ENCODE measurements at places on chromosomes 3 and 15. TPM values are rescaled to one million over a fixed set of nuclear protein-coding genes. Genes with fewer than 3 reads are reported as not detected.
A peak's percentile ranks its signal among the peaks of the same experiment; 100 is the strongest.

DNA sequence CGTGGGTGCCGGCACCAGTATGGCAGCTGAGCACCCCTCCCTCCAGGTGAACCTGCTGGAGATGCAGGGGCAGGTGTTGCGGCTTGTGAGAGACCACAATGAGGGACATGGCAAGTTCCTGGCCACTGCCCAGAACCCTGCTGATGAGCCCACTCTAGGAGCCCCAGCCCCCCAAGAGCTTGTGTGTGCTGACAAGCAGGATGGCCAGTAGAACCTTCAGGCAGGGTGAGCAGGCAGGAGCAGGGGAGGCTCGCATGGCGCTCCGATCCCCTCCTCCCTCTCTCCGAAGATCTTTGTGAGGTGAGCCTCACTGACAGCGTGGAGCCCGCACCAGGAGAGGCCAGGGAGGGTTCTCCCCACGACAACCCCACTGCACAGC lies 29.8 kb downstream of the NGRN start:
- no peak for DNase-seq

GRCh38 chr3:13110678-13111116 lies 37.5 kb upstream of the IQSEC1 start:
- DNase-seq, result no peak

GRCh38 chr3:51591231-51591630 lies 52.7 kb downstream of the RAD54L2 start:
- DNase-seq, result no peak

GRCh38 chr3:36178018-36178417 lies 202.3 kb upstream of the STAC start:
- DNase-seq, result no peak

DNA sequence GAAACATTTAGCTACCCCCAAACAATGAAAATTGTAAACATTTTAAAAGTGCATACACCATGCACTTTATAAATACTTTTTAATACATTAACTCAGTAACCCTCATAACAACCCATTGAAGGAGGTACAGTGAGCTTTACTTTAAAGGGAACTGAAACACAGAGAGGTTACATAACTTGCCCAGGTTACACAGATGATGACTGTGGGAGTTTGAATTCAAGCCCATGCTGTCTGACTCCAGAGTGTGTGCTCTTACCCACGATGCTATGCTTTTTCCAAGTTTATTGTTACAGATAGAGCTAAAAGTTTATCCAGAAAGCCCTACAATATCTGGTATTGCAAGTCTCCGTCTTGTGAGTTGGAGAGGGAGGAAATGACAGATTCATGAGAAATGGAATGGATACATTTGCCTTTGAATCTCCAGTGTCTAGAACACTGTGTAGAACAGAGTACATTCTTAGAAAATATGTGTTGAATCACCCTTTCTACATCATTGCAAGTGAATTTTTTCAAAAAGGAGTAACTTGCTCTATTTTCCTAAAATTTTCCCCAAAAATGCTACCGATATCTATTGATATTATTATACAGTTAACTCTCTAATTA lies 428.3 kb downstream of the NAALADL2 start:
- DNase-seq, result no peak

DNA sequence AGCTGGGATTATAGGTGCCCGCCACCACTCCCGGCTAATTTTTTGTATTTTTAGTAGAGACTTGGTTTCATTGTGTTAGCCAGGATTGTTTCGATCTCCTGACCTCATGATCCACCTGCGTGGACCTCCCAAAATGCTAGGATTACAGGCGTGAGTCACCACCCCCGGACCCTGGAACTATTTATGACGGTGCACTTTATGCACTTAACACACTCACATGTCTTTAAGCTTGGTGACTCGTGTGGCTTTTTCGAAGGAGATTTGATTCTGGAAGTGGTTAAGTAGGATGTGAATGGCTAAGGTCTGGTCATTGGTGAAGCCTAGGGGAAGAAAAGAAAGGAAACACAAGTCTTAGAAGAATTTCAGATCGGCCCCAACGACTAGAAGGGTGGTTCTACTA lies 20.3 kb downstream of the BBS4 start:
- DNase-seq, result no peak

GRCh38 chr3:152266221-152266995 lies 2.3 kb upstream of the MBNL1 start:
- DNase-seq, result peak; percentile 66

GRCh38 chr3:10344147-10344943 lies 23.4 kb upstream of the SEC13 start:
- peak; percentile 40 for DNase-seq

- no peak for DNase-seq
Measured at GRCh38 chr3:194150252-194150934, 14.4 kb downstream of the HES1 start.

GRCh38 chr15:48832648-48833047 lies 21.8 kb upstream of the CEP152 start:
- no peak for DNase-seq

DNA sequence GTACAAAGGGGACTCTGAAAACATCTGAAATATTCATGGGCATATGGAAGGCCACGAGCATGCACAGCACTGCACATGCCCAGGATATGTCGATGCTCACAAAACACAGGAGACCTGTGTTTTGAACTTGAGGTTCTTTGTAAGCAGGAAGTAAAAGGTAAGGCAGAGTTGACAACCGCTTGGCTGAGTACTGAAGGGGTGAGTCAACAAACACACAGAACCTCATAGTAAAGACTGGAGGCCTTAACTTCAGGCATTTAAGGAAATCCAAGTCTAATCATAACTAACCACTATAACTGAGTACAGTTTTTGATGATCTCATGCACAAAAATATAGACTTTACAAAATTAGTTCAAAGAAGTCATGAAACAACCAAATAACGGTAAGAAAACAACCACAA lies 80.6 kb downstream of the MYO9A start:
- DNase-seq, result no peak

DNA sequence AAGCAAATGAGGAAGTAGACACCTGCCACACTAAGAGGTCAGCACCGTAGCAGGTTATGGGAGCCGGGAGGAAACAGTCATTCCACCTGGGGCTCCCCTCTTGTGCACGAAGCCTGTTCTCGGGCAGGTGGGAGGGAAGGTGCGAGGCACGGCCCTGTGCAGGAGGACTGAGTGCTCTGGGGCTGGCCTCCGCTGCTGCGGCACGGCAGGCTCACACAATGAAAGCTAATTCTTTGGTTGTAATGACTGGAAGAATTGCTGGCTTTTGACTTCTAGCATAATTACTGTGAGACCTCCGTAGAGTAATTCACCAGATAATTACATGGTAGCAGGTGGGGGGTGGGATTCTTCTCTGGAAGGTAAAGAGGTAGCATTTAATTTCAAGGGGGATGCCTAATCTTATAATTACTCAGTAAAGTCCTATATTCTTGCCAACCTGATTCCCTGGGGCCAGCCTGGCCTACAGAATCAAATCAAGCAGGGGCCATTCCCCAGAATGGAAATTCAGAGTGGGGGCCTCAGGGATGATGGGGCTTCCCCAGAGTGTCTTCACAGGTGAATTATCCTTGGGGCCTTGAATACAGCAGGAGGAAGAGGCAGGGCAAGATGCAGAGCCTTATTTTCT lies 129.1 kb downstream of the TPRA1 start:
- no peak for DNase-seq

- peak; percentile 36 for DNase-seq
Measured at GRCh38 chr3:9503283-9503682, 50.3 kb downstream of the LHFPL4 start.

GRCh38 chr3:196700801-196701200 lies 11.2 kb downstream of the CEP19 start:
- no peak for DNase-seq

DNA sequence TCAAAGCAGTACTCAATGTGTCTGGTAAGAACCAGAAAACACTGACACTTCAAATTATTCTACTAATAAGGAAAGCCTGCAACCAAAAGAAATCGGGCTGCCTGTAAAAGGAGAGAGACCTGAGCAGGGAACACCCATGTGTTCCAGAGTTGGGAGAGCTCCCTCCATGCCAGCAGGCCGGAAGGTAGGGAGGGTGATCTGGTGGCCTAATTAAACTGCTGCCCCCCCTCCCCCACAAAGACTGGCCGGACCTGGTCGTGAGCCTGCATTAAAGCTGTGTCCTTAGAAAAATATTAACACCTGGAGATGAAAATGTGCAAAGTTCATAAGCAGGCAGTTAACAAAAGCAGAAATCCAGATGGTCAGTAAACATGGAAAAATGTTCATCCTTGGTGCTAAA lies 170.6 kb upstream of the BHLHE40 start:
- no peak for DNase-seq

- no peak for DNase-seq
Measured at GRCh38 chr15:27124287-27124871, 153.4 kb downstream of the GABRG3 start.

- no peak for DNase-seq
Measured at GRCh38 chr3:67248726-67249125, 250.6 kb downstream of the KBTBD8 start.

DNA sequence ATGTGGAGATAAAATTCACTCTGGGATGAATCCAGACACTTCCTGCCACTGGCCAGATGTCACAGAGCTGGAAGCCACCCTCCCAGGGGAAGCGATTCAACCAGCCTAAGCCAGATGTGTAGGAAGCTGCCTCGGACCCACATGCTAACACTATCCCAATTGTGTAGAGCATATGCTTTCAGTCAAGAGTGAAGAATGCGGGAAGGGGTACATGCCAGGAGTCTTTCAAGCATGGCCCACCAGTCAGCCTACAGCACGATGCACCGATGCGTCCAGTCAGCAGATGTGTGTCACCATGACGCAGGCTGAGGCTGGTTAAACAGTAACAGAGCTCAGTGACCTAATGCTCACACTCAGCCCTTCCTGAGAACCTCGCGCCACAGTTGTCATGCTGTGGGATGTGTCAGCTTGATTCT lies 38.8 kb upstream of the BNC1 start:
- DNase-seq, result peak; percentile 41

DNA sequence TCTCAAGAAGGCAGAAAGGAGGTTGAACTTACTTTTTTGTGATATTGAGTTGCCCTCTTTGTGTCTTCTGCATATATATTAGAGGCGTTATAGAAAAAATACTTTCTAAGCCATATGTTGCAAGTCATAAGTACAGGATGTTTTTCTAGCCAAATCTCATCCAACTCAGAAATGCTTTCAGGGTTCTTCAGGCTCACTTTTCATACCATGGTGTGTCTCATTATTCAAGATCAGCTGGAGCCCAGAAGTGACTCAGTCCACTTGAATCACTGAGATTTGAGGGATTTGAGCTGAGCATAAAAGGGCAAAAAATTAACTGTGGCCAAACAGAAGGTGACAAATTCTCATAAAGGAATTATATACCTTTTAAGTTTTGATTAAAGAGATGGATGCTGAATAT lies 157.3 kb downstream of the WNT5A start:
- DNase-seq, result no peak

DNA sequence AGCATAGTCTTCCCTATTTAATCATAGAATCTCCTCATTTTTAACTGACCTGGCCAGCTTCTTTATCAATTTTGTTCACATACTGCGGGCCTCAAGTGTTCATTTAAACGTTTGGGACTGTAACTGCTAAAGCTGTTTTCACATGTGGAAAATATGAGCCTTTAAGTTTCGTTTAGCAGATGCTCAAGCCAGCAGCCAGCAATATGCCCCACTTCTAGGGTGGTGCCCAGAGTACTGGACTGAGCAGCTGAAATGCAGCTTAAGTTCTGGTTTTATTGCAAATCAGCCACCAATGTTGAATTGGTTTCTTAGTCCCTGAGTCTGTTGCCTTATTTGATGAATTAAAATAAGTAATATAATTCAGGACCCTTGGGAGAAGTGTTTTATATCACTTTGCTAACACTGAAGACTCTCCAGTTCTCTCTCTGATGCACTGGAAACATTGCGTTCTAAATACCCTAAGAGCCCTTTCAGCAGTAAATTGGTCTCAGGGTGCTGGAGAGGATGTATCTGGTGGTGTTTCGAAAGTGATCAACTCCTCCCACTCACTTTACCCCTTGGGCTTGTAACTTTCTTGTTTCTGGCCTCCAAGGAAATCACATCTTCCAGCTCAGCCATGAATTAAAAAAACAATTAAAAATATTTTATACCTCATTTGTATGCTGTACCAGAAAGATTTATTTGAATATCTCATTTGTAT lies 61.7 kb downstream of the B3GALNT1 start:
- no peak for DNase-seq

- no peak for DNase-seq
Measured at GRCh38 chr3:143358155-143358792, 238.7 kb downstream of the CHST2 start.

DNA sequence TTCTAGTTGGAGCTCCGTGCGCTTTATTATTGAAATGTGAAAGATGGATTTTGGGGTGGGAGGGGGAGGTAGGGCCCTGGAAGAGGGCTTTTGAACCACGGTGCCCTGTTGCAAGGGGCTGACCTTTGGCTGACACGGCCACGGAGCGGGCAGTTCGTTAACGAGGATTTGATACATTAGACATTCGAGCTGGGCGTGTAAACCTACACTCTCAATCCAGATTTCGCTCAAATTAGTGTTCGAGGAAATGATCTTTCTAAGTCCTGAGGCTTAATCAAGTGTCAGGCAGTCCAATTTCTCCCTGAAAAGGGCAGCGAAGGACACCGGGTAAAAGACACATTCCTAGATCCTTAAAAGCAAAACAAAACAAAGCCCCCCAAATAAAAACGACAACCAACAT lies 13.0 kb downstream of the ZIC1 start:
- no peak for DNase-seq

DNA sequence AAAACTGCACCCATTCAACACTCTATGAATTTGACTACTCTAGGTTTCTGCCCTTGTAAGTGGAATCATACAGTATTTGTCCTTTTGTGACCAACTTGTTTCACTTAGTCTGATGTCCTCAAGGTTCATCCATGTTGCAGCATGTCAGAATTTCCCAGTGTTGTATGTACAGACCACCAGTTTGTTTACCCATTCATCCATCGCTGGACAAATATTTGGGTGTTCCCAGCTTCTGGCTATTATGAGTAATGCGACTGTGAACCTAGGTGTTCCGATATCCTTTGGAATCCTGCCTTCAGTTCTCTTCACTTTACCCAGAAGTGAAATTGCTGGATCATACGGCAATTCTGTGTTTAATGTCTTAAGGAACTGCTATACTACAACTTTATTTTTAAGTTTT lies 12.6 kb downstream of the RPL32 start:
- DNase-seq, result no peak

GRCh38 chr3:143276592-143276991 lies 157.0 kb downstream of the CHST2 start:
- DNase-seq, result no peak

Gene HES1
- 24.5 TPM for polyA plus RNA-seq

Gene P2RY13
- 1.4 TPM for polyA plus RNA-seq

Gene GP9
- 0.30 TPM for polyA plus RNA-seq

Gene CCRL2
- 0.74 TPM for polyA plus RNA-seq

Gene RHCG
- polyA plus RNA-seq, result not detected

Gene CNTN6
- 0.59 TPM for polyA plus RNA-seq

Gene TMEM212
- 0.15 TPM for polyA plus RNA-seq

Gene GP5
- 0.18 TPM for polyA plus RNA-seq

Gene SEMA6D
- 56.4 TPM for polyA plus RNA-seq

Gene LRRC31
- polyA plus RNA-seq, result not detected

Gene DOCK3
- 0.14 TPM for polyA plus RNA-seq

Gene FAM3D
- not detected for polyA plus RNA-seq

Gene TMEM45A
- 12.1 TPM for polyA plus RNA-seq

Gene RAD51
- polyA plus RNA-seq, result 6.1 TPM

Gene DPPA2
- not detected for polyA plus RNA-seq

Gene GOLGA6L4
- polyA plus RNA-seq, result 7.4 TPM

Gene STRC
- polyA plus RNA-seq, result 0.58 TPM

Gene BCHE
- polyA plus RNA-seq, result 53.2 TPM

Data from hindlimb muscle (tissue), 1 donor.